Hepatocyte (in vitro differentiated cells): ENCODE measurements at places on chromosomes 16 and 17. TPM values are rescaled to one million over a fixed set of nuclear protein-coding genes. Genes with fewer than 3 reads are reported as not detected.

The IRX6 gene
- polyA plus RNA-seq, result not detected in 2 replicates

The SNX20 gene
- not detected in 2 replicates for polyA plus RNA-seq

The KCNJ18 gene
- not detected in 2 replicates for polyA plus RNA-seq

The ASGR2 gene
- polyA plus RNA-seq, result 68.2 and 90.6 TPM in 2 replicates

The SOX15 gene
- 0.89 and 0.95 TPM in 2 replicates for polyA plus RNA-seq

The PYY gene
- polyA plus RNA-seq, result 0.28 and 16.9 TPM in 2 replicates

The NPTX1 gene
- 1.9 and 2.1 TPM in 2 replicates for polyA plus RNA-seq

The KCNJ2 gene
- polyA plus RNA-seq, result 0.41 and 1.0 TPM in 2 replicates

The KRTAP9-2 gene
- not detected in 2 replicates for polyA plus RNA-seq

The CHP2 gene
- polyA plus RNA-seq, result 1.4 and 3.3 TPM in 2 replicates

DNA sequence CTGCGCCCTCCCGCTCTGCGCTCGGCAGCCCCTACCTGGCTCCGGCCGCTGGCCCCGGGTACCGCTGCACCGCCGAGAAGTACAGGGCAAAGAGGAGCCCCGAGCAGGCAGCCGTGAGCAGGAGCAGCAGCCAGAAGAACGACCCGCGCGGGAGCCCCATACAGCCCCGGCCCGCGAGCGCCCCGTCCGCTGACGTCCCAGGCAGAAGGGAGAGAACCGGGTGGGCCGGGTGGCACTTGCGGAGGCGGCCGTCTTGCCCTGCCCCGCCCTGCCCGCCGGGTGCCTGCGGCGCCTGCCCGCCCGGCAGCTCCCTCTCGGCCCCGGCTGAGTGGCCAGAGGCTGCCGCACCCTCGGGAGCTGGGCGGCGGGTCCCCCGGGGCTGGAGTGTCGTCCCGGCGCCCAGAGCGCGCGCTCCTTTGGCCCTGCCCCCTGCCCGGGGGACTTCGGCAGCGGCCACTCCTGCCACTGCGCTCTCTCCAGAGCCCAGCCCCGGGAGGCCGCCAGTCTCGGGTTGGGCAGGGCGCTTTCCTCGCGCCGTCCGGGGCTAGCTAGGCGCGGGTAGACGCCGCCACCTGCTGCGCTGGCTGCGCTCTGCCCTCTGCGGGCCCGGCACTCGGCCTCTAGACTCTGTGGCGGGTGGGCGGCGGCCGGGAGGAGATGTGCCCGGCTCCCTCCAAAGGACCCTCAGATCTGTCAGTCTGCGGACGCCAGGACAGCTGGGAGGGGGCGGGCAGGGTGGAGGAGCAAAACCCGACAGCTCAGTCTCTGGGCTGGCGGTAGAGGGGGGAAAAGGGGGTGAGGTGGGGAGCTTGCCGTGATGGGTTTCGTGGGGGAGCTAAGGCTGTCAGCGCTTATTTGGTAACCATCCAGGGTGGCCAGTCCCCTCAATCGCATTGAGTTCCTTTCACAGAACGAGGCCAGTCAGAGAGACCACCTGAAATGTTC lies at the start of gene ST6GALNAC2:
ST6GALNAC2 (minus strand) TSS at position 212 of the 945 bp plus-strand sequence; CDS start at position 160, 52 bp downstream.
- peak; percentile 83 for DNase-seq

- DNase-seq, result peak; percentile 98
Measured at GRCh38 chr17:60392042-60392844, at the start of gene USP32. Gene USP32, minus strand, starts transcription at chr17:60392133. Its CDS starts 194 bp downstream, at chr17:60391939.

- DNase-seq, result no peak
Measured at GRCh38 chr17:69170377-69170776, 28.7 kb upstream of the ABCA6 start.

DNA sequence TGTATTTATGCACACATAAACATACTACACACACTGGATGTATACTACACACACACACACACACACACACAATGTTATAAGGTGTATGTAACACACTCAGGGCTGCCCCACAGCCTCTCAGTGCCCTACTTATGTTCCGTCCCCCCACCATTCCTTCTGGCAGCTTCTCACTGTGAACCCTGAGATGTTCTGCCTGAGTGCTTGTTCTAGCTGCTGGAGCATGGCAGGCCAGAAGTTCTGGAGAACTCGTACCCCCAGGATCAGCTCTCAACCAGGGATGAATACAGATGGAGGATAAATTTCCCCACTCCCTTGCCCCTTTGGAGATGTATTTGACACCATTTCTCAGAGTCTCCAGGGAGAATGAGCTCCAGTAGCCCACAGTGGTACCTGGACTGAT lies 76.4 kb downstream of the CDH13 start:
- DNase-seq, result no peak

DNA sequence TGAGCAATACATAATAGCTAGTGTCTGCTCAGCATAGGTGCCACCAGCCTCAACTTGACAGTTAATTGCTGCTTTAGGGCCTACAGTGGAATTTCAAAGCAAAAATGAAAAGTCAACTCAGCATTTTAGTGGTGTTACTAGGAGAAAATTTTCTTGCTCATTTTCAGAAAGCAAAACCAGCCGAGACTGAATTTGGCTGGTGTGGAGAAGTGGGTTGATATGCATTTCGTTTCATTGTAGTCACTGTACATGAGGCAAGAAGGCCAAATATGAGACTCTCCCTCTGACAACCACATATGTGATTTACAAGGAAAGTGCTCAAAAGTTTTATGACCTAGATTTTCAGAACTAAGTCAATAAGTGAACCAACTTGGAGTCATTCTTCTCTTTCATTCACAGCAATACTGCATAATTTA lies 54.0 kb downstream of the DUSP14 start:
- no peak for DNase-seq

- DNase-seq, result peak; percentile 52
Measured at GRCh38 chr16:89322321-89323119, 105.0 kb downstream of the ZNF778 start.

GRCh38 chr16:85395207-85395912 lies 217.8 kb upstream of the GSE1 start:
- peak; percentile 91 for DNase-seq

GRCh38 chr16:4800290-4801041 lies 2.0 kb downstream of the ROGDI start:
- DNase-seq, result no peak

DNA sequence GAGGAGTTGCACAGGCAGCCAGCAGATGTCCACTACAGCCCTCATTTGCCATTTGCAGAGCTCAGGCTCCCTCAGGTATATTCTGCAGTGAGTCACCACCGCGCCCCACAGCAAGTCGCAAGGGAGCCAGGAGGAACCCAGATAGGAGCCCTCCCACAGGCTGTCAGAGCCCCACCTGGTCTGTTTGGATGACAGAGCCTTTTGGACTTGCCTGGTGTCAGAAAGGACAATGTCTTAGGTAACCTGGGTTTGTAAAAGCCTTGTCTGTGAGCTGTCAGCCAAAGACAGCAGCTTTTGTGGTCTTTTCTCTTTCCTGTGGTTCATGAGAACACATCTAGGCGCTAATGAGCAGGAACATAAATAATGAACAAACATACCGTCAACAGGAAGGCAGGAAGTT lies 70.9 kb downstream of the GNAO1 start:
- DNase-seq, result peak; percentile 72

GRCh38 chr17:78358538-78359320 lies 1.1 kb downstream of the SOCS3 start:
- no peak for DNase-seq

GRCh38 chr17:7460850-7461660 lies 16.2 kb downstream of the CHRNB1 start:
- no peak for DNase-seq

GRCh38 chr17:16529906-16530305 lies 37.9 kb upstream of the LRRC75A start:
- no peak for DNase-seq

GRCh38 chr17:82320956-82321927 lies 3.8 kb upstream of the CD7 start:
- no peak for DNase-seq

GRCh38 chr17:74584292-74585060 lies 7.6 kb downstream of the CD300LD start:
- DNase-seq, result no peak

- no peak for DNase-seq
Measured at GRCh38 chr17:82984751-82985427, 94.5 kb upstream of the METRNL start.

DNA sequence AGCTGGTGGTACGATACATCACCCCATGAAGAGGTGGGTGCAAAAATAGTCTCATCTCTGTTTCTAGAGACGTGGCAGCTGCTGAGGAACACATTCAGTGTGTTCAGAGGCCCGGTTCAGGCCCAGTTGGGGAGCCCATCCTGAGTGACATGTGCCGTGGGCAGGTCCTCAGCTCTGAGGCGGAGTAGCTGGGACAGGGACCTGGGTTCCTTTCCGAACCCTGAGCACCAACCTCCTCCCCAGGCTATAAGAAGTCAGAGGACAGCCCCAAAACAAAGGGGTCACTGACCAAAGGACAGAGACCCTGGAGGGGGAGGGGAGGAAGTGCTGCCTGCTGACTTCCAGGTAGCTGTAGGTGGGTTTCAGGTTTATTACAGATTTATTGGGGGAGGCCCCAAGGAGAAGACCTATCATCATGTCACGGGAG lies 5.1 kb downstream of the LDHD start:
- DNase-seq, result no peak

DNA sequence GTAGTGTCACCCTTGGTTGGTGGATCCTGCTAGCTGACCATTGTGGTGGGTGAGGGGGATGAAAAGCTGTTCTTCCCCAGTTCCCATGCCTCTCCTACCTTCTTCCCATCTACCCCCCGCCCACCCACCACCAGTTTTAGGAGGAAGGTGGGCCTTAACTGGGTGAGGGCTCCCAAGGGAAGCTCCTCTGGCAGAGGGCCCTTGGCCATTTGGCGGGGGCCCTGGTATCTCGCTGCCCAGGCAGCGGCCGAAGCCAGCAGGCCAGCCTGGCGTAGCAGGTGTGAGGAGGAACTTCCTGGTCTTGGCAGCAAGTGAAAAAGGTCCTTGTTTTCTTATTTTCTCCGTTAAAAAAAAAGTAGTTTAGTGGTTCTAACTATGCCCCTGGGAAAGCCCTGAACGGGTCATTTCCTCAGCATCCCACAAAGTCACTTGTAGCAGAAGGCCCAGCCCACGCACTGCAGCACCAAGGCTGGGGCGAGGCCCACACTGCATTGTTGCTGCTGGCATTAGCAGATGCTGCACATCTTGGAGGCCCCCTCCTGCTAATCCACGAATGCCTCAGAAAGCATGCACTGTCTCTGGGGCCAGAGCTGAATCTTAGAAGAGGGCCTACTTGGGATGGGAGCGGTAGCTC lies 72.5 kb downstream of the MPRIP start:
- DNase-seq, result no peak

- DNase-seq, result no peak
Measured at GRCh38 chr16:22317625-22318024, 20.4 kb downstream of the POLR3E start.

GRCh38 chr17:8204761-8205555 lies 5.4 kb downstream of the AURKB start:
- no peak for DNase-seq

DNA sequence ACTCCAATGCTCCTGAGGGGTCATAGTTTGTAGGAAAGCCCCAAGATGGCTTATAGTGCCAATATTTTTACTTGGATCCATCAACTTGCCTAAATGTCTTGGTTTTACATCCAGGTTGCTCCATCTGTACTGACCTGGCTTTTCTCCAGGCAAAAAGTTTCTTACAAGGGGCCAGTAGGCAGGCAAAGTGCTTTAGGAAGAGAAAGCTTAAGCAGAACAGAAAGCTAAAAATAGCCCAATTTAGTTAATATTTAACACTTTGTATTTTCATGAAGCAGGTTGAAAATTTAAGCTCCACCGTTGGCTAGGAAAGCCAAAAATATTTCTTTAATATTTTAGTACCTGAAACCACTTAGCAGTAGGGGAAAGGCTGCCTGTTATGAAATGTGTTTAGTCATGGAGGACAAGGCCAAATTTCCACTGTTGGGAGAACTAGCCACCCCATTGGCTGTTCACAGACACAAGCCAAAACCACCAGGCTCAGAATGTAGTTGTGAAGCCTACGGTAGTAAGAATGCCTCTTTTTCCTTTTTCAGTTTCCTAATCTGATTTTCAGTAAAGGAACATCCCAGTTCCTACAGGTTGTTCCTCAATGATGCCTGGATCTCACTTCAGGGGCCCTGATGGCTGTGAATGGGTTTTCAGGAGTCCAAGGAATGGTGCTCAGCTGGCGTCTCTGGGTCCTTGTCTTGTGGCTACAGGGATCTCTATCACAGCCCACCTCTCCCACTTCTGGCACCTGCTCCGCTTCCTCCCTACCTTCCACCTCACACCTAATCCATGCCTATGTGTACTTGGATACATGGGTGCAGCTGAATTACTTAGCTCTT lies 324.8 kb downstream of the PMP22 start:
- no peak for DNase-seq

DNA sequence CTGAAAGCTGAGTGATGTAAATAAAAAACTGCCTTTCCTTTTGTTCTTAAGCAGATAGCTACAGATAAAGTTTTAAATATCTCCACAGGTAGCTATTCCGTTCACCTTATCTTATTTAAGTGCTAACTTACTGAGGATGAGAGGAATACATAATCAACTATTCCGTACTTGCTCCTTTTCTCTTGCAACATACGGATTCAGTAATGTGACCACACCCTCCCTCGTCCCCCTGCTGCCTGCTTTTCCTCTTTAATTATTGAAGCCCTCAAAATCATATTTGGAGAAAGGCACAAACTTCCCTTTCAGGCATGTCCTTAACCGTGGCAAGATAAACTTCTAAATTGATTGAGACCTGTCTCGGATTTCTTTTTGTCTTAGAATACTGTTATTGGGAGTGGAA lies 101.4 kb downstream of the MAP2K4 start:
- no peak for DNase-seq

DNA sequence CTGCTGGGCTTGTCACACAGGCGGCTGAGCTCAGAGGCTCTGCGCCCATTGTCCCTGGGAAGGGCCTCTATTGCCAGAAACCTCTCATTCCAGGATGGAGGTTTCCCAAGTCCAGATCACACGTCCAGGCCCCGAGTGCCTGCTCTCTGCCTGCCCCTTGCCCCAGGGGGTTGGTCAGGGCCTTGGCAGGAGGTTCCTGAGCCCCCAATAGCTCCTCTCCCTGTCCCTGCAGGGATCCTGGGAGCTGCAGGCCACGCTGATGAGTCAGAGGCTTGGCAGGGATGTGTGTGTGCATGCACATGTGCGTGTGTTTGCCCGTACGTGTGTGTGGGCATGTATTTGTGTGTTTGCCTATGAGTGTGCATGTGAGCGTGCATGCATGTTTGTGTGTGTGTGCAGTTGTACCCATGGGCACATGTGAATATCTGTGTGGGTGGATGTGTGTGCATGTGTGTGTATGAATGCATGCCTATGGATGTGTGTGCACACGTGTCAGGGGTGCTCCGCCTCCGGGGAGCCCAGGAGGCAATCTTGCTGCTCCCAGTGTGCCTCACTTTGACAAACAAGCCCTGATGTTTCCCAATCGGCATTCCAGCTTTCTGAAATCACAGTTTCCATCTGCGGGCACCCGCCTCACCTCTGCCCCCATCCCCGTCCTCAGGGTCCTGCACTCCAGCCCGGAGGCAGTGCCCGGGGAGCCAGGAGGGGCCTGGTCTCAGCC lies 98.4 kb upstream of the GSE1 start:
- DNase-seq, result peak; percentile 91

GRCh38 chr16:57318240-57318970 lies 33.9 kb upstream of the PLLP start:
- no peak for DNase-seq

- DNase-seq, result peak; percentile 49
Measured at GRCh38 chr17:60390925-60391470, 935 bp downstream of the USP32 start.

DNA sequence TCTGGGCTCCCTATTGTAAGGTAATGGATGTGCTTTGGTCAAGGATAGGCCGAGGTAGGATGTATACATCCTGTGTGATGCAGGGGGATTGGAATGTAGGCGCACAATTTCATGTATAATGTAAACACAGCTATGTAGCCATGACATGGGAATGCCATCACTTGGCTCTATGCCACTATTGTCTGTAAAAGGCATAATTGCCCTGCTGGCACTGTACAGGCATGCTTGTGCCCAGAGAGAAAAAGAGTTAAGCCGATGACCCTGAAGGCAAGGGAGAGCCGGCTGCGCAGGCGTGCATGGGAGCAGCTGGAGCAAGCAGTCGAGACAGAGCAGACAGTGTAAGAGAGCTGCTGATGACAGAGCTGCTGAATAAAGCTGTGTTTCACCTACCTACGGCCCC lies 212.5 kb upstream of the CPHXL start:
- no peak for DNase-seq
